GM06990 (cell line): ENCODE measurements at places on chromosomes 1 and 21.

- no peak for DNase-seq
Measured at GRCh38 chr1:218048828-218049420, 236.2 kb upstream of the RRP15 start.

DNA sequence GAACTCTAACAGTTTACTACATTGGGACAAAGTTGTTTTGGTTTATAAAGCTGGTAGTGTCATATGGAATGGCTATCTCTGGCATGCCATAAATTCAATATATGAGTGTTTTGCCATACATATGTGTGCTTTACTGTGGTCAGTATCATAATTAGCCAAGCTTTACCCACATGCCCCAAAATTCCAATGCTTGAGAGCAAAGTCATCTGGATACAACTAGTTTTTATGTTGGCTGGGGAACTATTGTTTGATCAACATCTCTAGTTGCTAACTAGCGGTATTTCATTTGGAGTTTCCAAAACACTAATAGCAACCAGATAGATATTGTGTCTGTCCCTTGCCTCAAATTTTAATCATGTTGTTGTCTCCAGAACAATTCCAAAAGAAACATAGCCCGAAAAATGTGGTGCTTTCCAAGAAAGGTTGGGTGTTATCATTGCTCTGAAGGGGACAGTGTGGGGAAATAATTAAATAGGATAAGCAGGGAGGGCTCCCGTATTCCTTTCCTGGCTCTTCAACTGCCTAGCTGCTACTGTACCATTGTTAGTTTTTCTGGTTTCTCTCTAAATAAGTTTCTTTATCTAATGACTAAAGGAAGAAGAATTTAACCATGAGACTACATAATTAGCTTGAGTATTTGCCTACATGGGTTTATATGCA, 136.1 kb downstream of the TGFB2 start:
- no peak for DNase-seq

GRCh38 chr1:6024376-6024775, 21.3 kb upstream of the KCNAB2 start:
- no peak for DNase-seq

- no peak for DNase-seq
Measured at GRCh38 chr1:2784854-2785630, 16.5 kb downstream of the TTC34 start.

GRCh38 chr1:150409504-150410362, 45.8 kb downstream of the RPRD2 start:
- DNase-seq = no peak
